ENCODE measurements at places on chromosomes 2 and 18. TPM values are rescaled to one million over a fixed set of nuclear protein-coding genes. Genes with fewer than 3 reads are reported as not detected.

CRYBA2 gene
- 0.14 TPM for total RNA-seq

PRKAG3 gene
- total RNA-seq: not detected

OTOS gene
- total RNA-seq: 0.38 TPM

- no peak overlapping the region for H3K27ac ChIP-seq
- H3K4me3 ChIP-seq: no peak overlapping the region
- DNase-seq: no peak
- no peaks in the 10 kb centered on the region for H3K4me1 ChIP-seq
- H3K27me3 ChIP-seq: no peaks in the 10 kb centered on the region
Observed at GRCh38 chr2:44093970-44094369, 74.7 kb upstream of the PPM1B start.

- H3K4me1 ChIP-seq: no peaks in the 10 kb centered on the region
- H3K36me3 ChIP-seq: no peaks in the 10 kb centered on the region
- no peak overlapping the region for H3K4me3 ChIP-seq
Observed at GRCh38 chr2:33129263-33130053, 182.7 kb downstream of the LTBP1 start.

- no peaks in the 10 kb centered on the region for H3K36me3 ChIP-seq
- no peak overlapping the region for H3K4me3 ChIP-seq
- no peak for DNase-seq
- H3K27me3 ChIP-seq: no peaks in the 10 kb centered on the region
Observed at GRCh38 chr2:133718688-133719201, 150.5 kb upstream of the NCKAP5 start.

DNA sequence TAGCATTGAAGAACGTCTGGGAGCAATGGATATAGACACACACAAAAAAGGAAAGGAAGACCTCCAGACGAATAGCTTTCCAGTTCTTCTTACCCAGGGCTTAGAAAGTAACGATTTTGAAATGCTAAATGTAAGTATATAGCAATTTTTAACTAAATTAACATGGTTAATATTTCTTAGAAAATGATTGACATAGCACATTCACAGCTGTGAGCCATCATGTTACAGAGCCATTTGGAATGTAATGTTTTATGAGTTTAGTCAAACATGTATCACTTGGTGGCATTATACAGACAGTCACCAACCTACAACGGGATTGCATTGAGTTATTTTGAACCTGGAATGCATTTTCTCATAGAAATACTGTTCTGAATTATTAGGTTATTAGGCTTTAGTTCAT lies 35.1 kb downstream of the WDR43 start:
- H3K27ac ChIP-seq: no peak overlapping the region
- peaks cover 5% of the 10 kb centered on the region for H3K36me3 ChIP-seq
- no peaks in the 10 kb centered on the region for H3K4me1 ChIP-seq
- no peak for DNase-seq
- no peaks in the 10 kb centered on the region for H3K27me3 ChIP-seq

DNA sequence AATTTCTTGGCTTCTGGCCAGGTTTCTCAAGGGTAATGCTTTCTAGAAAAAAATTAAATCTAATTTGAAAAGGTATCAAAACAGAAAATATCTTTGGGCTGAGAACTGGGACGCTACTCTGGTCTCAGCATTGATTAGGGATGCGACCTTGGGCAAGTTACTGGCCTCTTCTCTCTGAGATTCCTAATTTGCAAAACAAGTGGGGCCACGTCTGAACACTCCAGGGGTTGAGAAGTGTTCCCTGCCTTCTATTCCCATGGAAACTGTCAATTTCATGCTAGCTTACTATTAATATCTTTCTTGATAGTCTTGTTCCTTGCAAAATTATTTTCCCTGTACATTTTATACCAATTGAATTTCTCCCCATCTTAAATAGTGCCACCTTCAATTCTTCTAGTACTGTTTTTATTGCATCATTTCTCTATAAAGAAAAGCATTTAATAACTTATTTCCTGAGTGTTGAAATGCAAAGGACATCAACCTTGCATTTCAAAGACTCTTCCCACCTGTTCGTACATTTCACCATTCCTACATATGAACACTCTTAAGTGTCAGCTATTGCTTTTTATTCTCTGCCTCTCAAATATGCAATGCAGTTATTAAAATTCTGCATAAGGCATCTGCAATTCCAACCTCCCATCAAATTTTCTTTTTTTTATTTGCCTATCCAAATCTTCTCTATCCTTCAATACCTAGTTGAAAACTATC lies 118.3 kb upstream of the DSEL start:
- no peaks in the 10 kb centered on the region for H3K36me3 ChIP-seq
- H3K27me3 ChIP-seq: no peaks in the 10 kb centered on the region
- no peak overlapping the region for H3K4me3 ChIP-seq
- DNase-seq: no peak

- H3K36me3 ChIP-seq: no peaks in the 10 kb centered on the region
- H3K27me3 ChIP-seq: no peaks in the 10 kb centered on the region
- H3K4me3 ChIP-seq: no peak overlapping the region
- DNase-seq: no peak
- H3K27ac ChIP-seq: no peak overlapping the region
Observed at GRCh38 chr18:45015788-45016128, 335.1 kb downstream of the SETBP1 start.

DNA sequence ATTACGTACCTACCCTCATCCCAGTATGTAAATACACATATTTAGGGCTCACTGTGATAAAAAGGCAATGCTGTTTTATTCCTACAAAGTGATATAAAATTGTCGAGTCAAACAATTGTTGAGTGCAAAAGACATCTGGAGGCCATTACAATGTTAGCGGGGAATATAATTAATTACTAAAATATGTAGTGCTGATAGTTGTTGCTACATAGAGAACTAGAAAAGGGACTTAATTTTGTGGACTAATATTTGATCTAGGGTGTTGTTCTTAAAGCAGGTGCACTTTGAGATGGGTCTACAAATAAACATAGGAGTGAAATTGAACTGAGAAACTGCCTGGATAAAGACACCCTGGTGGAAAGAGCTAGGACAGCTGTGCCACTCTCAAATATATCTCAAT lies 300.1 kb downstream of the NOL4 start:
- H3K4me3 ChIP-seq: no peak overlapping the region
- no peaks in the 10 kb centered on the region for H3K4me1 ChIP-seq
- no peaks in the 10 kb centered on the region for H3K27me3 ChIP-seq
- no peak overlapping the region for H3K27ac ChIP-seq
- no peak for DNase-seq

- H3K27ac ChIP-seq: no peak overlapping the region
- H3K4me1 ChIP-seq: no peaks in the 10 kb centered on the region
- H3K4me3 ChIP-seq: no peak overlapping the region
- no peaks in the 10 kb centered on the region for H3K36me3 ChIP-seq
Observed at GRCh38 chr18:48481092-48481491, 57.7 kb upstream of the CTIF start.

DNA sequence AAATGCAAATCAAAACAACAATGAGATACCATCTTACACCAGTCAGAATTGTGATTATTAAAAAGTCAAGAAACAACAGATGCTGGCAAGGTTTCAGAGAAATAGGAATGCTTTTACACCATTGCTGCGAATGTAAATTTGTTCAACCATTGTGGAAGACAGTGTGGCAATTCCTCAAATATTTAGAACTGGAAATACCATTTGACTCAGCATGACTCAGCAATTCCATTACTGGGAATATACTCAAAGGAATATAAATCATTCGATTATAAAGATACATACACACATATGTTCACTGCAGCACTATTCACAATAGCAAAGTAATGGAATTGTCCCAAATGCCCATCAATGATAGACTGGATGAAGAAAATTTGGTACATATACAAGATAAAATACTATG lies 516.7 kb downstream of the ERBB4 start:
- H3K27ac ChIP-seq: no peak overlapping the region
- no peaks in the 10 kb centered on the region for H3K36me3 ChIP-seq
- no peaks in the 10 kb centered on the region for H3K4me1 ChIP-seq

DNA sequence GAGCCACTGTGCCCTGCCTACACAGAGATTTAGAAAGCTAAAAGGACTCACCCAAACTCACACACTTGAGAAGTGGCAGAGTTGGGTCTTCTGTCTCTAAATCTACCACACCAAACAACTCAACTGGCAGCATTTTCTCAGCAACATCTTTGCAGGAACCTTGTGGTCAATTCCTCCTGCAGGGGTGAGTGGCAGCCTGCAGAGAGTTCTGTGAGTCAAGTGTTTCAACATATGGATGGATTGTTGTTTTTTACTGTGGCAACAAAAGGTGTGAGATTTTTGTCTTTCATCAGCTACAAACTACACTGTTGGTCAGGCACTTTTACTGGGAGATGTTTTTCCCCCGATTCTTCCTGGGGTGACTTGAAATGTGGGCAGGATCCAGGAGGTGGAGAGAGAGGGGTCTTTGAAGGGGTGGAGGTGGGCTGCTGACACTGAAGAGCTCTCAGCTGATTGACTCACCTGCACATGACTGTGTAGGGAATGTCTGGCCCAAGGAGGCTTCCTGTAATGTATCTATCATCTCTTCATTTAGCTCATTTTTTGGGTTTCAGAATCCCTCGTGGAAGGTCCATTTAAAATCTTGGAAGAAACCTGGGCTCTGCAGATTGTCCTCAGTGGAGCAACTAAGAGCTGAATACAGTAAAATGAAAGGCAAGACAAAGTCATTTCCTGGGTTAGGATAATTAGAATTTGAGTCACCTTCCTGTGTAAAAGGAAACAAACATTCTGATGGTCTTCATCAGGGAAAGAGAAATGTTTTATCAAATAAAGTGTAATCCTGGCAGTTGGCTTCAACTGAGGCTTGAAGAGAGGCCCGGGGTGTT lies 98.6 kb downstream of the MSH2 start:
- H3K36me3 ChIP-seq: no peaks in the 10 kb centered on the region
- H3K27ac ChIP-seq: no peak overlapping the region
- DNase-seq: no peak
- H3K4me1 ChIP-seq: no peaks in the 10 kb centered on the region

GRCh38 chr2:201128933-201129505 lies 13.1 kb downstream of the CFLAR start:
- peak overlapping the region; percentile 81 for H3K27ac ChIP-seq
- DNase-seq: no peak
- no peak overlapping the region for H3K4me3 ChIP-seq
- H3K36me3 ChIP-seq: peaks cover 28% of the 10 kb centered on the region
- no peaks in the 10 kb centered on the region for H3K27me3 ChIP-seq

- no peaks in the 10 kb centered on the region for H3K27me3 ChIP-seq
- no peaks in the 10 kb centered on the region for H3K4me1 ChIP-seq
- H3K27ac ChIP-seq: no peak overlapping the region
- DNase-seq: no peak
Observed at GRCh38 chr18:53152476-53152875, 812.5 kb downstream of the DCC start.

GRCh38 chr2:17413036-17413435 lies 105.2 kb downstream of the RAD51AP2 start:
- no peak overlapping the region for H3K4me3 ChIP-seq
- DNase-seq: no peak
- H3K27ac ChIP-seq: no peak overlapping the region
- H3K4me1 ChIP-seq: no peaks in the 10 kb centered on the region
- H3K27me3 ChIP-seq: no peaks in the 10 kb centered on the region

GRCh38 chr18:79108549-79109215 lies 39.5 kb downstream of the ATP9B start:
- no peak for DNase-seq
- no peak overlapping the region for H3K27ac ChIP-seq
- H3K27me3 ChIP-seq: no peaks in the 10 kb centered on the region
- no peak overlapping the region for H3K4me3 ChIP-seq

DNA sequence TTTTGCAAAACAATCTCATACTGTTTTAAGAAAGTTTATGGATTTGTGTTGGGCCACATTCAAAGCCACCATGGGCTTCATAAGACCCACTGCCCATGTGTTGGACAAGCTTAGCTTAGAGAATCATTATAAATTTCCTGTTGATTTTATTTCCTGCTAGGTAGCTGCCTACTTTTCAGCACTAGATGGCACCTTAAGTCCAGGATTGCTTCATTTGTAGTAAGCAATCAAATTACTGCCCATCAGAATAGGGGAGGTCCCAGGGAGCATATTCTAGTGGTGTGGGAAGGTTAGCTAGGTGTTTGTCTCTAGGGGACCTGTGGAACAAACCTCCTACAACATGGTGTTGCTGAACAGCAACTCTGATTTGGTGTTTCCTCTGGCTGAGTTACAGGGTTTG lies 11.0 kb upstream of the DCDC2C start:
- no peak overlapping the region for H3K4me3 ChIP-seq
- H3K4me1 ChIP-seq: no peaks in the 10 kb centered on the region
- DNase-seq: no peak
- H3K36me3 ChIP-seq: no peaks in the 10 kb centered on the region

- H3K4me1 ChIP-seq: no peaks in the 10 kb centered on the region
- no peak overlapping the region for H3K4me3 ChIP-seq
- H3K36me3 ChIP-seq: no peaks in the 10 kb centered on the region
- H3K27ac ChIP-seq: no peak overlapping the region
Observed at GRCh38 chr2:145748927-145749326, 1229.0 kb upstream of the ZEB2 start.

- H3K27me3 ChIP-seq: no peaks in the 10 kb centered on the region
- DNase-seq: no peak
- H3K4me1 ChIP-seq: no peaks in the 10 kb centered on the region
- no peak overlapping the region for H3K4me3 ChIP-seq
Observed at GRCh38 chr2:238925281-238925680, 77.4 kb downstream of the TWIST2 start.

- no peak overlapping the region for H3K4me3 ChIP-seq
- H3K27me3 ChIP-seq: no peaks in the 10 kb centered on the region
- no peak for DNase-seq
- H3K36me3 ChIP-seq: no peaks in the 10 kb centered on the region
- no peak overlapping the region for H3K27ac ChIP-seq
Observed at GRCh38 chr2:120932881-120933280, 197.2 kb downstream of the GLI2 start.

- H3K36me3 ChIP-seq: no peaks in the 10 kb centered on the region
- no peaks in the 10 kb centered on the region for H3K27me3 ChIP-seq
- no peak overlapping the region for H3K27ac ChIP-seq
- no peak for DNase-seq
Observed at GRCh38 chr18:44180683-44181082, 500.0 kb upstream of the SETBP1 start.

- no peaks in the 10 kb centered on the region for H3K27me3 ChIP-seq
- no peak overlapping the region for H3K27ac ChIP-seq
- H3K4me3 ChIP-seq: no peak overlapping the region
- DNase-seq: no peak
- H3K4me1 ChIP-seq: no peaks in the 10 kb centered on the region
Observed at GRCh38 chr18:3982541-3982940, 472.6 kb downstream of the DLGAP1 start.

Data from thymus (tissue), 14 donors.